ENCODE measurements at places on chromosomes 6 and 20.

DNA sequence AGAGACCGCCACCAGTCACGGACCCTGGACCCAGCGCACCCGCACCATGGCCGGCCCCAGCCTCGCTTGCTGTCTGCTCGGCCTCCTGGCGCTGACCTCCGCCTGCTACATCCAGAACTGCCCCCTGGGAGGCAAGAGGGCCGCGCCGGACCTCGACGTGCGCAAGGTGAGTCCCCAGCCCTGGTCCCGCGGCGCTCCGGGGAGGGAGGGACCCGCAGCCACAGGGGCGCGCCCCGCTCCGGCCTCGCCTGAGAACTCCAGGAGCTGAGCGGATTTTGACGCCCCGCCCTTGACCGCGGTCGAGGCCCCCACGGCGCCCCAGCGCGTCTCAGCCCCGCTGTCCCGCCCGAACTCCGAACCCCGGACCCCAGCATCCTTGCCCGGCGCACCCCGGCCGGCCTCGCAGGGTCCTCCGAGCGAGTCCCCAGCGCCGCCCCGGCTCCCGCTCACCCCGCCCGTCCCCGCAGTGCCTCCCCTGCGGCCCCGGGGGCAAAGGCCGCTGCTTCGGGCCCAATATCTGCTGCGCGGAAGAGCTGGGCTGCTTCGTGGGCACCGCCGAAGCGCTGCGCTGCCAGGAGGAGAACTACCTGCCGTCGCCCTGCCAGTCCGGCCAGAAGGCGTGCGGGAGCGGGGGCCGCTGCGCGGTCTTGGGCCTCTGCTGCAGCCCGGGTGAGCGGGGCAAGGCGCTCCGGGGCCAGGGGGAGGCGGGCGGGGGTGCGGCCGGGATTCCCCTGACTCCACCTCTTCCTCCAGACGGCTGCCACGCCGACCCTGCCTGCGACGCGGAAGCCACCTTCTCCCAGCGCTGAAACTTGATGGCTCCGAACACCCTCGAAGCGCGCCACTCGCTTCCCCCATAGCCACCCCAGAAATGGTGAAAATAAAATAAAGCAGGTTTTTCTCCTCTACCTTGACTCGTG lies at the start of gene OXT:
Gene OXT, plus strand, starts transcription at position 11 of the 920 bp plus-strand sequence. Its CDS starts 36 bp downstream, at position 47.
- no peak for DNase-seq

DNA sequence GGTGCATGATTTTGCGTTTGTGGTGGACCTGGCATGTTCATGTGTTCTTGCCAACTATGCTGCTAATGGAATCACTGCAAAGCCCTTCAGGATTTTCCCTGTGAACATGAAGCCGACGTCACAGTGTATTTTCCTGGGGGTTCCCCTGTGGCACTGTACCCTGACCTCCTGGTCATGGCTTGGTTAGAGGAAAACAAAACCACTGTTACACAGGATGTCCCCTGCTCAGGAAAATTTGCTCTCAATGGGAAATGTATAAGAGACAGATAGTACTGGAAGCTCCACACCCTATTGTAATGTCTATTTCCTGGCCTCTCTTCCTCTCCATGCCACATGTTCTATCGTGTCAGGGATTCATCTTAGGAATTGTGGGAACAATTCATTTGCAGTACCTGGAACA lies 19.7 kb downstream of the TSHZ2 start:
- DNase-seq, result no peak

DNA sequence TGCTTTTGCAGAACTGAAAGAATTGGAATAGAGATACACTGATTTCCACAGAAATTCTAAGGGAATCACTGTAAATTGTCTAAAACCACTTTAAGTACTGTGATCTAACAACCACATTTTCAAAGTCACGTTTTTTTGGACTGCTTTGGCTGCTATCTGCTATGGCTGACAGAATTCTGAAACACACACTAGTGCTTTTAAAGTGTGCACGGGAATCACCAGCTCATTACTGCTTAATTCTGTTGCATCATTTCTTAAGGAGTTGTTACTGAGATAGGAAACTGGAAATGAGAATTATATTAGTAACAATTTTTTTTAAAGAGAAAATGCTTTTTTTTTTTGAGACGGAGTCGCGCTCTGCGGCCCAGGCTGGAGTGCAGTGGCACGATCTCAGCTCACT lies 716.5 kb upstream of the NRSN1 start:
- no peak for DNase-seq

- no peak for DNase-seq
Measured at GRCh38 chr20:539191-539590, 4.4 kb downstream of the CSNK2A1 start.

- DNase-seq, result no peak
Measured at GRCh38 chr20:15297059-15297875, 959.9 kb upstream of the FLRT3 start.

GRCh38 chr6:122829456-122829855 lies 40.4 kb downstream of the SMPDL3A start:
- no peak for DNase-seq

DNA sequence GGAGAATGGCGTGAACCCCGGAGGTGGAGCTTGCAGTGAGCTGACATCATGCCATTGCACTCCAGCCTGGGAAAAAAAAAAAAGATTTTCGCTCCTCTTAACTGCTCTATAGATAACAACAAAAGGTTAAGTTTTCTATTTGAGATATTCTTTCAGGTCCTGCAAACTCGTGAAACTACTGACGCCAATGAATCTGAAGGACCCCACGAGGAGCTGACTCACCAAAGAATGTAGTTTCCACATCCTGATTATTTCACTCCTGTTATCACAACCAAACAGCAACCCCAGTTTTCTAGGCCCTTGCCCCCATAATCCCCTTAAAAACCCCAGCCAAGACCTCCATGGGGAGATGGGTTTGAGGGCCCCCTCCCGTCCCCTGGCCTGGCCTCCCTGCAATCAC lies 58.7 kb downstream of the OTOR start:
- DNase-seq, result no peak

GRCh38 chr6:14824060-14824459 lies 421.8 kb upstream of the JARID2 start:
- no peak for DNase-seq

DNA sequence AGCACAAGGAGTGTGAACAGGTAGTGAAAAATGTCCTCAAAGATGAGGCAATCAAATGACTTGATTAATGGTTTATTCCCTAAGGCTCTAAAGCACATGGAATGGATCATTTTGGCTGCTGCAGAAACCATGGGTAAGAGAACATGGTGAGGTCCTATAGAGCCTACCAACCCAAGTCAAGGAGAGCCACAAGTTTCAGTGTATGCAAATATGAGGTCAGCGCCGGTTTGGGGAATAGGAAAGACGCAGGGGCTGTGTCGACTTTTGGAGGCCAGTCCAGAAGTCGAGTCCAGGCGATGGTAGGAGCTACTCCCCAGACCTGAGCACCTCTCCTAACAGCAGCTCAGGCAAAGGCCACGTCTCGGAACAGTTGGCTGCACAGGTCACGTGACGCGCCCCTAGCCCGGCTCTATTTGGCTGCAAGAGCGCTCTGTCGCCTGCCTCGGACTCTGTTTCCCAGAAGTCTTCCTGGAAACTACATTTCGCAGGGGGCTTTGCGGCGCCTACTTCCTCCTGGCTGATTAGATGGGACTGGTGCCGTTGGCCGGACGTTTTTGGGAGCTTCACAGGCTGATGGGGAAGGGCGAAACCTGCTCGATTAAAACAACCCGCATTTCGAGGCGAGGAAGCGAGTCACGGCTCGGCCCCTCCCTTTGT lies 74.4 kb upstream of the CHD6 start:
- DNase-seq, result peak; percentile 92

- no peak for DNase-seq
Measured at GRCh38 chr6:134750669-134751068, 199.2 kb downstream of the ALDH8A1 start.

GRCh38 chr6:129525055-129525454 lies 184.9 kb downstream of the ARHGAP18 start:
- no peak for DNase-seq

DNA sequence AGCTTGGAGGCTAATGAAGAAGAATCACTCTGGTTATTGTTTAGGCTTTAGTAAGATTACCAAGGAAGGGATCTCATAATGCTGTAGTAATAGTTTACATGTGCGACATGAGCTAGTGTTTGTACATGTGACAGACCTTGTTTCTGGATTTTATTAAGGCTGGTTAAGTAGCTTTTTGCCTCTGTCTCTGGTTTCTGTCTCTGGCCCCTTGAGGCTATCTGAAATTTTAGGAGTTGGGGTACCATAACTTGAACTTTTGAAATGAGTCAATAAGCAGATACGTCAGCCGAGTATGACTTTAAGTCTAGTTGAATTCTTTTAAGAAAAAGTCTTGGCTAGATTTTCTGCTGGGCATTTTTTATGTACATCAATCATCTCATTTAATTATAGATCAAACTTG lies 9.5 kb downstream of the CBFA2T2 start:
- no peak for DNase-seq

DNA sequence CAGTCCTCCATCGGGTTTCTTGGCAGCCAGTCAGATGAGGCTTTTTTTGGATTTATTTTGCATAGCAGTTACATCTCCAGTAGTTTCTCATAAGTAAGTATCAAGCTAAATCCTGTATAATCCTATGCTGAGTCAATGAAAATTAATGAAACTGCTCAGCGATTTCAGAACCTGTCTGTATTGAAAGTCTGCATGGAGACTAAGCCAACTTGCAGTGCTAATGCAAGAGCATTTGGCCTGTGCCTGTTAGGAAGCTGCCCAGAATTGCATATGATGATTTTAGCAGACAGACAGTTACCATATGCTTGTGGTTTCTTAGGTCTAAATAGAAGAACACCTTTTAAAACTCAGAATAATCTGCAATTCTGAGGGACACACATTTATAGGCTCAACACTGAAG lies 25.2 kb upstream of the LRRN4 start:
- no peak for DNase-seq

DNA sequence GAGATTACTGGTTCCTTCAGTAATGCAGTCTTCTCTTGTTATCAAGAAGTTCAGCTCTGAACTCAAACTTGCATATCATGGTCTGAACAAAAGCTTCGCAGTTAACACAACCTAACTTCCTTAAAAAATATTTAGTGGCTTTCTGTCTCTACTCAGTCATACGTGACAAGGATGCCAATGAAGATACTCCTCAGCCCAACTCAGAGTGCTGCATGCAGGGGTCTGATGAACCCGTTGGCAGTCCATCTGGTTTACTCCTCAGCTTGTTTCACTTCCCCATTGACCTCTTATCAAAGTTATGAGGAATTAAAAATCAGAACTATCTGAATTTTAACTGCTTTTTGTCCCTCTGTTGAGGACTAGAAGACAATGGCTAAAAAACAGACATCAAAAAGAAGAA lies 56.6 kb upstream of the RIN2 start:
- DNase-seq, result no peak

DNA sequence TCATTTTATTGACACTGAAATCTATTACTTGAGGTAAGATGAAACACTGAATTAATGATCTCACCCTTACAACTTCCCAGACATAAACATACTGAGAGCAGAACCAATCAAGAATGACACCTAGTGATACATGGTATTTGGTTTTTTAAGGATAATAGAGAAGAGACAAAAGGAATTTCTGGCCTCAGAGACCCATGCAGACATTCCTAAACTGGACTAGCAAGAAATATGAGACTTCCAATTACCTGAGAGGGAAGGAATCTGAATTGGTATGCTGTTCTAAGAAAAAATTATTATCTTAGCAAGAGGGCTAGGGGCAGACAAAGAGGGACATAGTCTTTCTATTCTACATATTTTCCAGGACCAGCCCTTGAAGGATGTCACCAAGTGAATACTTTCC lies 141.1 kb downstream of the BMP5 start:
- no peak for DNase-seq

GRCh38 chr6:163191704-163192537 lies 222.6 kb upstream of the QKI start:
- no peak for DNase-seq

DNA sequence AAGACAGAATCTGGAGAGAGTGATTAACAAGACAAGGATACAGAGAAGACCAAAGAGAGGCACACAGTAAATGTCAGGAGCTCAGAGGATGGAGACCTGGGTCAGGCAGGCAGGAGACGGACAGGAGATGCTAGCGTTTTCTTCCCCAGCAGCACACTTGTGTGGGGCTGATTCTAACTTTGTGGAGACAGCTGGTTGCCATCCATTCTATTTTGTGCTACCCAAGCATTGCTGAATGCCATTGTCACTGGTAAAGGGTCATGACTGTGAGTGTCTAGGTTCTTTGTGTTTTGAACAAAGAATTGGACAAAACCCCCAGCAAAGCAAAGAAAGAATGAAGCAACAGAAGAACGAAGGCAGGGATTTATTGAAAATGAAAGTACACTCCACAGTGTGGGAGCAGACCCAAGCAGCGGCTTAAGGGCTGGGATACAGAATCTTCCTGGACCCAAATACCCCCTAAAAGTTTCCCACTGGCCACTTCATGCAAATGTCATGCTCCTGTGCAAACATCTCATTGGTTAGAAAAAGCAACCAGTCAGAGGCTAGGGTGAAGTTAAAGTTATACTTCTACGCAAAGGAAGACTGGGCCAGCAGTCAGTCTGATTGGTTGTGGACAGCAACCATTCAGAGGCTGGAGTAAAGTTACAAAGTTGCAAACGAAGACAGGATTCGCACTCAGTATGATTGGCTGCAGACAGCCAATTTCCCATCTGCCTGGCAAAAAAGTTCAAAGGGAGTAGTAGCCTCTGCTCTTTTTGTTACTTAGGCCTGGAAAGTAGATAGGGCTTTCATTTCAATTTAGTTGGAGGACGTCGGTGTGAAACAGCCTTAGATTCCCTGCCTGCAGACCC lies 17.5 kb downstream of the PTK7 start:
- DNase-seq, result no peak

DNA sequence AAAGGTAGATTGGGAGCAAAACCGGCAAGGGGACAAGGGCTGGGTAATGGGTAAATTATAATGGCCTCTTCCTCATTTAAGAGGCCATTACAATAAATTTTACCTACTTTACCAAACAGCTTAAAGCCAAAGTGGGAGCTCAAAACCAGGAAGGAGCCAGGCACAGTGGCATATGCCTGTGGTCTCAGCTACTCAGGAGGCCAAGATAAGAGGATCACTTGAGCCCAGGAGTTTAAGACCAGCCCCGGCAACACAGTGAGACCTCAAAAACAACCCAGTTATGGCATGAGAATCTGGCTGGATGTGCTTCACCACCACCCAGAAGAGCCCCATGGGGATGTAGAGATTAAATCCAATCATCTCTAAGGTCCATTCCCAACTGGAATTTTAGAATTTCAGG lies 52.9 kb upstream of the TAF8 start:
- DNase-seq, result no peak

GRCh38 chr20:44326391-44327159 lies 10.3 kb upstream of the R3HDML start:
- DNase-seq, result no peak

- DNase-seq, result no peak
Measured at GRCh38 chr20:5844063-5844681, 94.0 kb downstream of the SHLD1 start.

DNA sequence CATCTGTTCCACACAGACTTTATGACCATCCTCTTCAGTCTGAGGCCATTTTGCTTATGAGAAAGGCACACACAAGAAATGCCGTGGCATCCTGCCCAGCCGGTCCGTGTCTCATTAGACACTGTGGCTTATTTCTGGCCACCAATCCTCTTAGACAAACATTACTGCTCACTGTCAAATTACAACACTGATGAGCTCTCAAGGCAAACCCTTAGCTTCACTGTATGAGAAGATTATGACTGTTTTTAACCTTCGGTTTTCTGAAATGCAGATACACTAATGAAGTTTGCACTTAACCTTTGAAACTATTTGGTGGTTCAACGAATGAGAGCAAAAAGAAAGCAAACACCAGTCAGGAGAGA lies 50.5 kb upstream of the DST start:
- no peak for DNase-seq

All from mesenteric fat pad (tissue), 1 donor.